Thoracic aorta (tissue), 2 donors: ENCODE measurements at places on chromosomes 16 and 17.

DNA sequence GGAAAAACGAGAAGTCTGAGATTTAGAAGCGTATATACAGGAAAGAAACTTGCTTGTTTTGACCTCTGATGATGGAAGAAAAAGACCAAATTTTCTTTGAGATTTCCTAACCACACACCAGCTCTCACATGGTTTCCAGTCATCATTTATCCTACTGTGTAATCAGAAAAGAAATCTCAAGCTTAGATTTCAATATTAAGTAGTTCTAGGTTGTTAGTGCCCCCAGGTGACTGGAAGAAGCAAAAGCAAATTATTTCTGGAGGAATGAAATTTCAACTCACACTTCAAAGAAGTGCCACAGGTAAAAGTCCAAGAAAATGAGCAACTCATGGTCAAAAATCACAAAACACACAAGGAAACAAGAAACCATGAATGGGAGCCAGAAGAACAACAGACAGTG, 51.8 kb upstream of the KDM6B start:
- no peak for DNase-seq

- DNase-seq, result no peak
Measured at GRCh38 chr16:50244140-50244503, 22.2 kb upstream of the ADCY7 start.

- no peak for DNase-seq
Measured at GRCh38 chr17:9363440-9364350, 211.9 kb downstream of the STX8 start.

DNA sequence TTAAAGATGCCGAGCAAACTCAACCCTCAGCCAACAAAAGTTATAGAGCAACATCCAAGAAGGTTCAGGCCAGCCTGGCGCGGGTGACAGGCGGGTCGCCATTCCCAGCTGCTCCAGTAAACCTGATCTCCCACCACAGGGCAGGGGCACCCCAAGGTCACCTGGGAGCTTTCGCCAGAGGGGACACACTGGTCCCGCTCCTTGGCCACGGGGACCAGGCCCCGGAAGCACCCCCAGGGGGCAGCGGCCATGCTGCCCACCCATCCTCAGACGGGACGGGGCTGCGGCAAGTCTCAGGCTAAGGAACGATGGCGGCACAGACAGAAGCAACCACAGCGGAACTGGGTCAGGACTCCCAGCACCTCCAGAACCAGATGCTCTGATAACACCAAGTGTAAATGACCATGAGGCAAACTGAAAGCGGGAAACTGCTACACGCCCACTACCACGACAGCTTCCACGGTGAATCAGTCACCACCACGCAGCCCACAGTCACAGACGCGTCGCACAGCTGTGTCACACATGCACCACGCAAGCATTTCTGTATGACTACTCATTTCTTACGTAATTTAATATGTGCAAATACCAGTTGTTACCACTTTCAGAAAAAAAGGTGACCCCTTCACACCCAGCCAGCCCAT, 14.1 kb upstream of the CCDC154 start:
- no peak for DNase-seq

DNA sequence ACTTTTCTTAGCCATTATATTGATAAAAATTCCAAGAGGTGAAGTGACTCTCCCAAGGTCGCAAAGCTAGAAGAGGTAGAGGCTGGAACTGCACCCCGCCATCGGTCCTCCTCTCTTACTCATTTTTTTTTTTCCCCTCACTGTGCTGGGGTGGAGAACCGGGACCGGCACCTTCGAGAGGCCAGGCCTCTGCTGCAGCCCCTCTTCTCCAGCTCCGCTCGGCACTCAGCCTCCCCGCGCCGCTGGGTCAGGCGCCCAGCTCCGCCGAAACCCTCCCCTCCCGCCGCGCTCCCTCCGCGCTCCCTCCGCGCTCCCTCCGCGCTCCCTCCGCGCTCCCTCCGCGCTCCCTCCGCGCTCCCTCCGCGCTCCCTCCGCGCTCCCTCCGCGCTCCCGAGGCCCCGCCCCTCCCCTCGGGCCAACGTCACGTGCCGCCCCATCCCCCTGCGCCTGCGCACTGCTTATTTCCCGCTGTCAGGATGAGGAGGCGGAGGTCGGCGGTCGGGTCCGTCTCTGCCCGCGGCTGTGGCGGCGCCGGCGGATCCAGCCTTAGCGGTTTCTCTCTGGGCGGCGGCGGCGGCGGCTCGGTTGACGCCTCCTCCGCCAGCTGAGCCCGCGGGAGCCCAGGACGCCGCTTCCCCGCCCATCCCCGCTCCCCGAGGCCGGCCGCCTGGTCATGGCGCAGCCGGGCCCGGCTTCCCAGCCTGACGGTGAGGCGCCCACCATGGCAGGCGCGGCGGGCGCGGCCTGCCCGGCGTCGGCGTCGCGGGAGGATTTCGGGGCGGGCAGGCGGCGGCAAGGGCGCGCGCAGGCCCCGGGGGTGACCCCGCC, at the start of gene RABEP1:
TSS of gene RABEP1 (plus strand) at position 471 of the 828 bp plus-strand sequence. CDS start at position 674, 203 bp downstream.
- DNase-seq, result peak; percentile 69

DNA sequence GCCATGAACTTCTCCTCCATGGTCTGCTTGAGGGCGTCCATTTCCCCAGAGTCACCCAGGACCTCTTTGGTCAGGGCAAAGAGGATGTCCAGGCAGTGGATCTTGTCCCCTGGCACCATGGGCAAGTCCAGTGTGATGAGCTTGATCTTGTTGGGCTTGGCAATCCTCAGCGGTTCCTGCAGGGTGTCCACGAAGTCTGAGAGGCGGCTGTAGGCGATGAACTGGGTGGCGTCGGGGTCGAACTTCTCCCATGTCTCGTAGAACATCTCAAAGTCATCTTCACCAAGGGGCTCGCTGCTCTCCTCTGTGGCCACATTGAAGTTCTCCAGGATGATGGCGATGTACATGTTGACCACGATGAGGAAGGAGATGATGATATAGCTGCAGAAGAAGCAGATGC, 9.0 kb upstream of the CD79B start:
- no peak for DNase-seq

GRCh38 chr17:79797492-79798298, 818 bp upstream of the CBX8 start:
- DNase-seq, result no peak

DNA sequence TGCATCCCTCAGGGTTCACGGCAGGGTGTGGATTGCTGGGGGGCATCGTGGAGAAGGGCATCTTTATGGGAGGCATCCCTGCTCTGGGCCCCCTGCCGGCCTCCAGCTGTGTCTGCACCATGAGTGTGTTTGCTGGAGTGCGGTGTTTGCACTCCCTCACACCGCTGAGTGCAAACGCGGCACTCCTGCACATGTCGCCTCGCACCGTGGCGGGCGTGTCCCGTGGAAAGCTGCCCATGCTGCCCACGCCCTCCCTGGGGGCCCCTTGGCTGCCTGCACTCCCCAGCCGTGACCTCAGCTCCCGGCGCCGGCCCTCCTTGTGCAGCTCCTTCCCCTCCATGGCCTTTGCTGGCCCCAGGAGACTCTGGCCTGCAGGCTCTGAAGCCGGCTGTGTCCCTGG, 74.6 kb upstream of the ZNF750 start:
- no peak for DNase-seq

DNA sequence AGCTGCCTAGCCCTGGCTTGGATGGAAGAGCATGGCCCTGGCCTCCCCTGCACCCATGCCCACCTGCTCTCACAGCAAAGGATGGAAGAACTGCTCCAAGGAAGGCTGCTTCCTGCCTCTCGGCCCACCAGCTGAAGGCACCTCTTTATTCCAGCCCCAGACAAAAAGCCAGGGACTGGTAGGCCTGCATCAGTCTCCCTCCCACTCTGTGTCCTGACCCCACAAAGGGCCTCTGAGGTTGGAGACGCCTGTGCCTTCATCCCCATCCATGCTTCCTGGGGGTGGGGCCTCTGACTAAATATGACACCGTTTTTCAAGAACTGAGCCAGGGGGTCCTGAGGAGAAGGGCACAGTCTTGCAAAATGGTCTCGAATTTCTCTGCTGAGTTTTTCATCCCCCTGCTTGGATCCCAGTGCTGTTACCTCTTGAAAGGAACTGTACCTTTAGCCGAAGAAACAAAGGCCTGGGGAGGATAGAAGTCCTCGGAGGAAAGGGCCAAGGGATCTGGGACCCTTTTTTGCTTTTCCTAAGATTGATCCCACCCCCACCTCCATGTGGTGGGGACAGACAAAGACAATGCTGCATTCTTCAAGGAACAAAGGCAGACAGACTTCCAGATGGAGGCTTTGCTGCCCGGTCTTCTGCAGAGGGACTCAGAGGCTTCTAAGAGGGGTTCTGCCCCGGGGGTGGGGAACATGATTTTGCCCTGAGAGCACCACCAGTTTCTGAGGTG, 5.2 kb downstream of the C17orf50 start:
- DNase-seq, result no peak

GRCh38 chr16:85159179-85159980, 47.1 kb upstream of the CIBAR2 start:
- no peak for DNase-seq
